ENCODE measurements at places on chromosomes 16 and 17.

DNA sequence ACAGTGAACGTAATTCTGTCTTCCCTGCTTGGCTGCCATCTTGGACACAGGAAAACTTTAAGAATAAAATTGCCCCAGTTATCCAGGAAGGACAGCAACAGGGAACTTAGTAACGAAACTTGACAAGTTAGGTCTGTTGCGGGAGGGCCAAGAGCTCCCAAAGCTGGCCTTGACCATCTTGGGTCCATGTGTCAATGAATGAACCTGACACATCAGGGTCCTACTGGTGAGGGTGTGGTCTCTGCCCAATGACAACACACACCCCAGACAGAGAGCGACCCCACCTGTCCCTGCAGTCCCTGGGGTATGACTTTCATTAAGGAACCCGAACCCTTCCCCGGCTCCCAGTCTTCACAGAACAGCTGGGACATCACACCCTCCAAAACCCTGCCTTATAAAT, 96.3 kb downstream of the NDE1 start:
- ATAC-seq: no peak

GRCh38 chr16:86383488-86384262, 126.7 kb upstream of the FOXF1 start:
- no peak for ATAC-seq

DNA sequence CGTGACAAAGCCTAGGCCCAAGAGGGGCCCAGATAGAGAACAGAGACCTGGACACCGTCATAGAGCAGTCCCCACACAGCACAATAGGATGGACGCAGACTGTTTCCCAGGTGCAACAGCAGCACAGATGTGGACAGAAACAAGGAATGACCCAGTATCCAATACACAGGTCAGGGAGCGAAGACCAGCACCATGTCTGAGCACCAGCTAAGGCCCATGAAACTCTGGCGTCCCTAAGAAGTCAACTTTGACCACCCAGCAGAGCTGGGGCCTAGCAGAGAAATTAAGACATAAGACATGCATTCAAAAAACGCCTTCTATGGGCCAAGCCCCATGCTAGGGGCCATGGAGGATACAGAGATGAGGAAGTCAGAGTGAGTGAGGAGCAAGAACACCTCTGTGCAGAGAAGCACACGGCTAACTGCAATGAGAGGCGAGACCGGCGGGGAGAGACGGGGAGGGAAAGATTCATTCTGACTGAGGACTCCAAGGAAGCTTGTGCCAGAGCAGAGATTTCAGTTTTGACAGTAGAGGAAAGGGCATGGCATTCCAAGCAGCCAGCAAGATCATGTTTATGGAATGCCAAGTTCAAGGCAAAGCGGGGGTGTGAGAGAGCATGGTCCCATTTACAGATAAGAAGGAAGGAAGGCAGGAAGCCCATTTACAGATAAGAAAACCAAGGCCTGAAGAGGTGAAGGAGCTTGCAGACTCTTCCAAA, 50.8 kb downstream of the PITPNM3 start:
- ATAC-seq: no peak

DNA sequence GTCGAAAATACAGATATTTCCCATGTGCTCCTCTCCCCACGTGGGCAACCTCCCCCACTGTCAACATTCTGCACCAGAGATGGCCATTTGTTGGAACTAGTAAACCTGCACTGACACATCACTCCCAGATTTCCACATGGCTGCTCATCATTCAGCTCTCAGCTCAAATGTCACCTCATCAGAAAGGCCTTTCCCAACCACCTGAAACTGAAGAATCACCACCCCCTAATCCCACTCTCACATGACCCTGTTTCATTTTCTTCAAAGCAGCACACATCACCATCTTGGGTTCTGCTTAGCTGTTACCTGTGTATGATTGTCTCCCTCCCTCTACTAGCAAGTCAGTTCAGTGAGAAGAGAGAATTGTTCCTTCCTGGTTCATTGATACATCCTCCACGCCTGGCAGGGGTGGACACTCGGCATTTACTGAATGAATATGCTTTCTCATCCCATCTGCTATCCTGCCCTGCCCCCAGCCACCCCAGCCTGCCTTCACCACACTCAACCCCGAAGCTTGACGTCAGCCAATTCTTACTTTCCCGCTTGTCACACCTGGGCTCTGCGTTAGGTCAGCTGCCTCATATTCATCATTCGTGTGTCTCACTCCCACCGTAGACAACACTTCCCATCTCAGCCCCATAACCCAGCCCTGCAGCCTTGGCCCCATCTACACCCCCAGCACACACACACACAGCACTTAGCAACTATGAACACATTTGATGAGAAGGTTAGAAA, 1.5 kb downstream of the C17orf114 start:
- ATAC-seq: peak; percentile 17

DNA sequence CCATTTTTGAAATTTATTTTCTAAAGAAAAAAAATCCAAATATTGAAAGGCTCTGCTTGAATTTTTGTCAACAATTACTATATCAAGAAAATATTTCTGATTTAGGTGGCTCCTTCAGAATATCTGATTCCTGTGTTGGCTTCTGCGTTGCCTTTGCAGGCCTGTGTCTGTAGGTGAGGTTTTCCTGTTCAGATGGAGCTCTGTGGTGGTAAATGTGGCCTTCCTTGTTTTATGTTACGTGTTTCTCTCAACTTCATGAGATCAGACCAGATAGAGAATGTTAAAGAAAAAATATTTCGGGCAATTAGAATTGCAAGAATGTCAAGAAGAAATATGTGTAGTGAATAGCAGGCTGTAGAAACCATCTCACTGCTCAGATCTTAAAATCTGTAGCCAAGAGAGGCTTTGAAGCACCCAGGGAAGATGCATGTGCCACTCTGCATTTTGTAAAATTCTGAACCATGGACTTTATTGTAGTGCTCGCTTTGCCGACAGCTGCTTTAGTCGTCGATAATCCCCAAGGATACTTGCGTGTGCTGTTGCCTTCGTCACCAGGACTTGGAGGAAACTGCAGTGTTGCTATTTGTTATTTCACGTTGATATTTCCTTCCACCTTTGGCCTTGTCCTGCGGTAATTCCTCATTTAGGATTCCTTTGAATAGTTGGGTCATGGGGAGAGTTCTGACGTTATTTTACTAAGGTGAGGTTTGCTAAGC, 69.9 kb downstream of the RPTOR start:
- ATAC-seq: no peak

GRCh38 chr17:43106552-43106951, 18.6 kb downstream of the BRCA1 start:
- ATAC-seq: no peak

- no peak for ATAC-seq
These were observed 1.3 kb downstream of the NTAN1 start for GRCh38 chr16:15054357-15055140.

Measured in motor neuron (in vitro differentiated cells).